Common myeloid progenitor, CD34-positive (primary cell): ENCODE measurements at places on chromosomes 6 and 20.

DNA sequence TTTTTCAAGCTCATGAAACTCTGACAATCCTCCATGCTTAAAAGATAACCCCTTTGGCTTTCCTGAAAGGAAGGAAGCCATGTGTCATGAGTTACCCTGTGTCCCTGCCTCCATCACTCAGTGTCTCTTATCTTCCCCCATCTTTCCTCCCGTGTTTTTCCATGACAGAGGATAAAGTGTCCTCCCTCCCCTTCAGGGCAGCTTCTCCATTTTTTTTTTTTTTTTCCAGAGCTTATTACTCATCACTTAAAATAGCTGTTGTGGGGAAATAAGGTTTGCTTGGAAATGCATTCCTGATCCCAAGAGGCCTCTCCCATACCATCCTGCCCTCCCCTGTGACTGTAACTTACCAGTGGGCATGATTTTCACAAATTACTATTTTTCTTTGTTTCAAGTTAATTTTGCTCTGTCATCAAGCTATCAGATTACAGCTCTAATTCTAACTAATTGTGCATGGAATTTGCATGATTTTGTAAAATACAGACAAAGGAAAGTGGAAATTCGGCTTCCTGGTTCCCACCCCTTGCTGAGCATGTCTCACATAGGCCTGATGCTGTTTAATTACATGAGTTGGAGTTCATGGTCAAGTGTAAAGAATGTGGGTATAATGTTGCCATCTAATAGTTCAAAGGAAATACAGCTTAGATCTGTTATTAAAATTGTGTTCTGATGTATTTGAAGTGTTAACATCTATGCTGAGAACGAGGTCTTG, 614.5 kb upstream of the FLRT3 start:
- DNase-seq: no peak

- DNase-seq: no peak
Measured at GRCh38 chr6:67863346-67863745, 771.7 kb upstream of the ADGRB3 start.

DNA sequence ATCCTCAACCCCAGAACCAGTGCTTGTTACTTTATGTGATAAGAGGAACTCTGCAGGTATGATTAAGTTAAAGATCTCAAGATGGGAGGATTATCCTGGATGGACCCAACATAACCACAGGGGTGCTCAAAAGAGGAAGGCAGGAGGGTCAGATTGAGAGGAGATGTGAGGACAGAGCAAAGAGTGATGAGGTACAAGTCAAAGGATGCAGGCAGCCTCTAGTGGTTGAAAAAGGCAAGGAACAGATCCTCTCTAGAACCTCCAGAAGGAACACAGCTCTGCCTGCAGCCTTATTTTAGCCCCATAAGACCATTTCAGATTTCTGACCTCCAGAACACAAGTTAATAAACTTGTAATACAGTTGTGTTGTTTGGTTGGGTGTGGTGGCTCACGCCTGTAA, 41.2 kb downstream of the PDSS2 start:
- DNase-seq: no peak

GRCh38 chr20:45361793-45362192, 1.2 kb upstream of the SYS1 start:
- peak; percentile 51 for DNase-seq

GRCh38 chr20:37526238-37526838, 1.3 kb downstream of the BLCAP start:
- DNase-seq: peak; percentile 64

DNA sequence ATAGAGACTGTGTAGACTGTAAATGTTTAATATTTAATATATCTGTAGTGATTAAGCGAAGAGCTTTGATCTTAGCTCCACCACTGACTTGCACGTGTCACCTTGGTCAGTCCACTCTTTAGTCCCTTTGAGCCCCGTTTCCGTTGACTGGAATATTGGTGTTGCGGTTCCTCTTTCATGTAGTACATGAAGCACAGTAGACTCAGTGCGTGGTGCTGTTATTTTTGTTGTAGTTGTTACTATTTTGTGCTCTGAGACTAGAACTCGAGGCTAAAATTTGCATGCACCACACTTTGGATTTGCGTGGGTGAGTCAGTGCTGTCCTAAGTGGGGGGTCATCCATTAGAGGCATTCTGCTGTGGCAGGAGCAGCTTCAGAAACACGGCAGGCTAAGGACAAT, 291.4 kb downstream of the QKI start:
- DNase-seq: no peak

- peak; percentile 31 for DNase-seq
Measured at GRCh38 chr6:99458319-99458718, 33.2 kb upstream of the PNISR start.

DNA sequence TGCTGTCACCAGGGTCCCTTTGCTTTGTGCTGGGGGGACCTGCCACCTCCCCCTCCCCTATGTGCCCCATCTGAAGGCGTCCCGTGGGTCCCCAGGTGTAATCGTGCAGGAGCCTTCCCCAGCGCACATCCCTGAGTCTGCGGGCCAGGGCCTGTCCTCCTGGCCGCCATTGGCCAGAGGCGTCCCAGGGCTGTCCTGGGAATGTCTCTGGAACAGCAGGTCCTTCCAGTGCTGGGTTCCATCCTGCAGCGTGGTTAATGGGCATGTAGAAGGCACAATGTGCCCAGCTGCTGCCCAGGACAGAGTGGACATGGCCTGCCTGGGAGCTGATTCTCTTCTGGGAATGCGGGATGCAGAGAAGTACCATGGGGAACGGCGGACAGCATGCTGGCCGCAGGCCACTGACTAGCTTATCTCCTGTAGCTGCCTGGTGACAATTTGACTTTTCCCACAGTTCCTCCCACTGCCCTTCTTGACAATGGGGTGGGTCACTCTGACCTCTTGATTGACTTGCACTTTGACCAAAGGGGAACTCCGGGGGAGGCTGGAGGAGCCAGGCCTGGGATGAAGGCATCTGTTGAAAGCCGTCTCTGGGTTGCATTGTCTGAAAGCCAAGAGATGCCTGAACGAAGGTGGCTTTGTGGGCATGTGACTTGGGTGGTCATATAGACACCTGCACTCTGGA, 64.0 kb downstream of the CTCFL start:
- DNase-seq: no peak

- DNase-seq: no peak
Measured at GRCh38 chr20:35768731-35769664, 2.8 kb upstream of the PHF20 start.

DNA sequence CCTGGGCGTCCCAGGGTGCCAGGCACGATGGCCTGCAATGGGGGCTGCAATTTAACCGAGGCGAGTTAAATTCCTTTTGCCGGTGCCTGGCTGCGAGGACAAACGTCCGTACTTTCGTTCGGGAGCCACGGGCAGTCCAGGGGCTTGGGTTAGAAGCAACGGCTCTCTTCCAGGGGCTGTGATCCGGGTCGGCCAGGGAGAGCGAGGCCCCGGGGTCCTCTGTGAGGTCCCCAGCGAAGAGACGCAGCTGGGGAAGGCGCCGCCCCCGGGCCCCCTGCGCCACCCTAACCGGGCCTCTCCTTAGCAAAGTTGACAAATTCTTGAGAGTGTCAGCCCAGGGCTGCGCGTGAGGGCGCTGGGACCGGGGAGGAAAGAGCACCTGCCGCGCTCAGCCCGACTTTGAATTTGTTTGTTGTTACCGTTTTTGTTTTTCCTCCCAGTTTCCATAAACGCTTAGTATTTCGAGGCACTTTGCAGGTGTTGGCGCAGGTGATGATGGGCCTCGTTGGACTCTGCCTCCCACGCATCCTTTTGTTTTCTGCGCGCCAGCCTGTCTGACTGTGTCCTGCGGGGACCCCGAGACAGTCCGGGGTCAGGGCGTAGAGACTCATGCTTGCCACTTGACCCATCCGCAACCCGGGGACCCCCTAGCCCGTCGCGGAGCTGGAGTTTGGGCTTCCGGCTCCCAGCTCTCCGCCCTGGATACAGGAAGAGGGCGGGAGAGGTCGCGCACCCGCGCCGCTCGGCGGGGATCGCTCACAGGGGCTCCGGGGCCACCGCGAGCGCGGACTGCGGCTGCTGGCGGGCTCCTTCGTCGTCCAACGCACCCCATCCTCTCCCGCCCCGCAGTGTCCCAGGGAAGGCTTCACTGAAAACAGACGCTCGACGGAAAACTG, 5.8 kb downstream of the OLIG3 start:
- DNase-seq: peak; percentile 37

GRCh38 chr20:1269850-1270249, 3.8 kb downstream of the SNPH start:
- no peak for DNase-seq
